ENCODE measurements at places on chromosomes 4 and X.

DNA sequence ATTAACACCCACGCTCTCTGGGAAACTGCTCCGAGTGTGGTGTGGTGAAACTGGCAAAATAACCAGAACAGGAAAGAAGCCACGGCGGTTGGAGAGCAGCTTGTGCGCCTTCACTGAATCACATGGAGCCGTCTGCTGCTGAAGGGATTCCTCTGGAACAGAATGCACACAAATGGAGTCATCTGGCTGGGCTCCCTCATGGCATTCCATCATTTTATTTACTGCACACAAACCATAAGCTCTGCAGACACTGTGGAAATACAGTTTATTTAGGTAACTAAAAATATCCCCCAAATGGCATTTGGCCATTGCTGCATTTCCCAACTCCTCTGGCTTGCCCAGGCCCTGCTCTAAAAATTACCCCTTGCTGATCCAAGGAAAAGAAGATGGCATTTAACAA lies 187.0 kb upstream of the S100G start:
- no peak for DNase-seq

DNA sequence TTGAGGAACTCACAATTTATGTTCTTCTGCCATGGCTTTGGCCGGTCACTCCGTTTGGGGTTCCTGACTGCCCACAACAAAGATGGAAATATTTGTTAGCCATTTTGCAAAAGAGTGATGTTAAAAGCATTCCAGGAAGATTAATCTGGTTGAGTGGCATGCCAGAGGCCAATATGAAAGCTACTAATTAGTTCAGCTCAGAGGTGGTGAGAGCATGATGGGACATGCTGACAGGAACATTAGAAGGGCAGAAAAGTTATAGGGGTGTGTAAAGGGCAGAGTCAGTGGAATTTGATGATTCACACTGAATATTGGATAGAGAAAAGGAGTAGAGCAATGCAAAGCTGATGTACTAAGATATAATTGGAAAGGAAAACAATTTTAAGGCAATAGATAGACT lies 94.4 kb downstream of the TLL1 start:
- no peak for DNase-seq

DNA sequence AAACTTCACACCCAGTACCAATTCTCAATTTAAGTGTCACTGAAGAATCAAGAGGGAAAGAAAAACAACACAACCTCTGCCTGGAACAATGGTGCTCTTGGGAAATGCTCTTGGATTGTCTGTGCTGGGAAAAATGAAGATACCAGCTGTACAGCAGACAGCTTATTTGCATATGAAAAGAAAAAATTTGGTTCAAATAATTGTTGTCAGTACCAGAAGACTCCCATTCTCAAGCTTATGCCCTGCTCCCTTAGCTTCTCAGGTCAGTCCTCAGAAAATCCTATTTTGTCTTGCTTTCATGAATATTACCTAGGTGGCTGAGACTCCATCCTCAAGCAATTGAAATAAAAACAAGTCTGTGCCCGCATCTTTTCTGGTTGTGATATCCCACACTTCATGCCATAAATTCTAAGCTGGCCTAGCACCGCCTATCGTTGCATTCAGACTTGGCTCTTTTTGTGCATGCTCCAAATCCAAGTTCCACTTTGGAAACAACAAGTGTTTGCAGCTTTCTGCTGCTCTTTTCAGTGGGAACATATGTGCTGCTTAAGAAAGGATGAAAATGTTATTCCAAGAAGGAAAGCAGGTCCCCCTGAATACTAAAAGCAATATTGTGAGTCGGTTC lies 431.6 kb downstream of the INPP4B start:
- DNase-seq, result no peak

DNA sequence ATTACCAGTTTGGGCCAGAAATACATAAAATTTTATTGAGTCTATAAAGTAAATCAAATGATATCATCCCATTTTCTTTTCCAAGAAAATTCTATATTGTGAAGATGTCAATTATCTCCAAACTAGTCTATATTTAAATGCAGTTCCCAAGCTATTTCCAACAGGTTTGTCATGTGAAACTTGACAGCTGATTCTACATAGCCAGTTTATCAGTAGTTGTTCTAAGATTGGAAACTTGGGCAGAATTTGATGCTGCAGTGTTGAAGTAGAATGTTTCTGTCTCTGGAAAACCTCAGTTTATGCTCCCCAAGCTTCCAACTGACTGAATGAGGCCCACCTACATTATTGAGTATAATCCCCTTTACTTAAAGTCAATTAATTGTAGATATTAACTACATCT lies 994.1 kb downstream of the PCDH7 start:
- DNase-seq, result no peak

- DNase-seq, result no peak
Measured at GRCh38 chrX:19750783-19751467, 136.5 kb downstream of the SH3KBP1 start.

GRCh38 chr4:155692361-155692760 lies 25.7 kb downstream of the GUCY1A1 start:
- DNase-seq, result no peak

DNA sequence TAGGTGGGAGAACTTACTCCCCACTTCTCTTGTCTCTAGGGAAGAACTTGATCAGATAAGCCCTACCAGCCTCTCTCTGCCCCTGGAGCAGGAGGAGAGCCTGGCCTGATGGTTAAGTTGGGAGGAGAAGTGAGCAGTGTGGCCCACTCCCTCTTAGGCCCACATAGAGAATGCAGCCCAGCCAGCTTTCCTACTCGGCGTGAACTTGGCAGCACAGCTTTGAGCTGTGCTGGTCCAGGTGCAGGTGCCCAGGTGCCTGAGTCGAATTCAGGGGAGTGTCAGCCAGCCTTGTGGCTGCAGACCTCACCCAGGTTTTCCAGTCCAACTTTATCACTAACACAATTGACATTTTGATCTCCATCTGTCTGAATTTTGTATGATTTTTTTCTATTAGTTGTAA lies 77.6 kb upstream of the PAQR3 start:
- DNase-seq, result no peak

DNA sequence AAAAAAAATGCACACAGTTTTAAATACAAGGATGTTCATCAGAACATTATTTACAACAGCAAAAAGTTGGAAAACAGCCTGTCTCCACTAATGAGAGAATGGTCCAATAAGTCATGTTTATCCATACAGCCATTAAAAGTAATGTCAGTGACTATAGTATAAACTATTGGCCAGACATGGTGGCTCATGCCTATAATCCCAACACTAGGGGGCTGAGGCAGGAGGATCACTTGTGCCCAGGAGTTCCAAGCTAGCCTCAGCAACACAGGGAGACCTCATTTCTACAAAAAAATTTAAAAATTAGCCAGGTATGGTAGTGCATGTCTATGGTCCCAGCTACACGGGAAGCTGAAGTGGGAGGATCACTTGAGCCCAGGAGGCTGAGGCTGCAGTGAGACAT lies 48.1 kb upstream of the IL13RA1 start:
- no peak for DNase-seq

- no peak for DNase-seq
Measured at GRCh38 chr4:77776182-77777134, 42.7 kb downstream of the CNOT6L start.

- no peak for DNase-seq
Measured at GRCh38 chrX:49276671-49277534, 7.3 kb downstream of the PPP1R3F start.

- no peak for DNase-seq
Measured at GRCh38 chrX:128928636-128929035, 594.7 kb downstream of the SMARCA1 start.

DNA sequence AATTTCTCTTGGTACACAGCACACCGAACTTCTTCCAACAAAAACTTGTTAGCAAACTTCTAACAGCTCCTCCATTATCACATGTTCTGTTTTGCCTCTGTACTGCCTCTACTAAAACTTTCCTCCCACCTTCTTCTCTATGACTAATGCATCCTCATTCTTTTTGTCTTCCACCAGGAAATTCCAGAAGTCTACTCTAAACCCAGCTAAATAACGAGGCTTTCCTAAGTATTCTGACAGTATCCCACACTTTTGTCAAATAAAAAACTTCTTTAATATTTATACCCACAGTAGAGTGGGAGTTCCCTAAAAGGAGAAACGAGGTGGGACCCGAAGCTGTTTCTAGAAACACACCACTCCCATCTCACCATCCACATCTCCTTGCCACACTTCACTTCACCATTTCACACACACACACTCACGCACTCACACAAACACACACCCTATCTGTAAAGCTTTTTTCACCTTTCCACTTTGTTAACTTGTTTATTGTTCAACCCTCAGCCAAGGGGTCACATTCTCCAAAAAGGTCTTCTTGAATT lies 280.3 kb downstream of the ARAP2 start:
- DNase-seq, result no peak

- DNase-seq, result no peak
Measured at GRCh38 chr4:71366766-71367165, 27.9 kb downstream of the SLC4A4 start.

- no peak for DNase-seq
Measured at GRCh38 chr4:151675411-151675971, 85.3 kb downstream of the GATB start.

DNA sequence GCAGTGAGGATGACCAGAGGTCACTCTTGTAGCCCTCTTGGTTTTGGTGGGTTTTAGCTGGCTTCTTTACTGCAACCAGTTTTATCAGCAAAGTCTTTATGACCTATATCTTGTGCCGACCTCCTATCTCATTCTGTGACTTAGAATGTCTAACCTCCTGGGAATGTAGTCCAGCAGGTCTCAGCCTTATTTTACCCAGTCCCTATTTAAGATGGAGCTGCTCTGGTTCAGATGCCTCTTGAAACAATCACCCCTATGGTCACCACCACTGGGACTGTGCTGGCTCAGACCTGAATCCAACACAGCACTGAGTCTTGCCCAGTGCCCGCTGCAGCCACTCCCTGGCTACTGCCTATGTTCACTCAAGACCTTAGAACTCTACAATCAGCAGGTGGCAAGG lies 49.4 kb downstream of the MCUB start:
- DNase-seq, result no peak

DNA sequence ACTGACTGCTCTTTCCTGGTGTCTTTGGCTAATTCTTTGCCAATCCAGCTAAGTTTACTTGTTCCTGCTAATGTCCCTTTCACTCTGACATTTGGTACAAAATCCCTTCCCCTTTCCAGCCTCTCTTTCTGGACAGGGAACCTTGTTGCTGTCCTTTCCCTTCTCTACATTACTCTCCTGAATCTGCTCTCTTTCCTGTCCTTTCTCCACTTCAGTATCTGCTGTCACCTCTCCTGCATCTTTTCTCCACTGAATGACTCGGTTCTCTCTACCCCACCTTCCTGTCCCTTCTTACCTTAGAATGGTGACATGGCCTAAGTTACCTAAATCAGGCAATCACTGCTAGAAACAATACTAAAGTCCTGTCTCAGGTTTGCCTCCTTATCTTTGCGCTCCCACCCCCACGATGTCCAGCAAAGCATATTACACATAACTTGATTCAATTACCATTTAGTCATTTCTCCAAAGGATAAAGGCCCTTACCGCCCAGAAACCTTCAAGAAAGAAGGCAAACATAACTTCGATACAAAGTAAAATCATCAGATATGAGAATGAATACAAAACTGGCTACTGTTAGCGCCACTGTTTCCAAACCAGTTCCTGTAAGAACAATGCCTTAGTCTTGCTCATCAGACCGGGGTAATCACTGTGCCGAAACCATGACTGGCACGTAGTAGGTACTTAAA lies 890 bp downstream of the BOD1L1 start:
- no peak for DNase-seq

DNA sequence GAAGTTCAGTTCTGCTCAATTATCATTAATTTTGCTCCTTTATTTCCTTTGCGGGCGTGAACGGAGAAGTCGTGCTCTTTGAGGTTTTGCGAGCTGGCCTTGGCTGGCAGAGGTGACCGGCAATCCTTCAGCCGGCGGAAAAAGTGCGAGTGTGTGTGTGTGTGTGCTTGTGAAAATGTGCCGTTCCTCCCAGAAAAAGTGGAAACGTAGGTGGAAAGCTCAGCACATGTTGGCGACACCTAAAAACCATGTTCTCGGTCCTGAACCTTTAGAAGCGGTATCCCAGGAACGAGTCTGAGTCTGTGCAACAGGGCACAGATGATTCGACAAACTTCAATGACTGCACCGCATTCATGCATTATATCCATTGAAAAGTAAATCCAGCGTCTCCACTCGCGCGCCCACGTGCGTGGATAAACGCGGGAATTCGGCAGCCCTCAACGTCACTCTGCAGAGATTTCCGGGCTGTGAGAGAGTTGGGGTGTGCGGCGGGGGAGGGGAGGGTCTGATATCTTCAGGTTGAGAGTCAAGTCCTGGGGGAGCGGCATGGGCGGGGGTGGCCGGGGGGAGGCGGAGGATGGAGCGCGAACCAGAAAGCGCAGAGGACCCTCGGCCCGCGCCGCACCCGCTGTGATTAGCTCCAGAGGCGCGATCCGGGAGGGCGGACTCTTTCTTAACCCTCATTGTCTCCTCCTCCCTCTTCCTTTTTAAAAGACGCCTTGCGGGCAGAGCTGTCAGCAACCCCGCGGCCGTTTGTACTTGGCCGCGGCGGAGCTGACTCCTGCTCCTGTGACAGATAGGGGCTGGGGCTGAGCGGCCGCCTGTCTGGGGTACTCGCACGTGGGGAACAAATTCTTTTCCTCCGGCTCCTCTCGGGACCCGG lies at the start of gene SHISA3:
Gene SHISA3, plus strand, starts transcription at position 737 of the 883 bp plus-strand sequence. CDS start 569 bp downstream, outside the sequence.
- DNase-seq, result no peak

DNA sequence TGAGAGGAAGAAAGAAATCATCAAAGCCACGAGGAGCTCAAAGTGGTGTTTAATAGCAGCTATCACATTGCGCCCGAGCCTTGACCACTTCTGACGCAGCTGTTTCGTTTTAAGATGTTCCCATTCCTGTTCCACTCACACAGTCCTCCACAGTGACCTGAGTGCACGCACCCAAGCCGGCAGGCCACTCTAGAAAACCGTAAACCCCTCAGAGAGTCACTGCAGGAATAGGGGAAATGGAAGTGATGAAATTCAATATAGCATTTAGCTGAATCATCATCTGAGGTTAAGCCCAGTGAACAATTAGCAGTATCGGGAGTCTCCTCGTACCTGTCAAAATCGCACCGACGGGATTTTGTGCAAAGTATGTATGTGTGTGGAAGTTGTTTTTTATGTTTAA lies 17.9 kb upstream of the HAND2 start:
- no peak for DNase-seq

GRCh38 chrX:1941321-1941720 lies 326.5 kb downstream of the ASMT start:
- DNase-seq, result no peak

DNA sequence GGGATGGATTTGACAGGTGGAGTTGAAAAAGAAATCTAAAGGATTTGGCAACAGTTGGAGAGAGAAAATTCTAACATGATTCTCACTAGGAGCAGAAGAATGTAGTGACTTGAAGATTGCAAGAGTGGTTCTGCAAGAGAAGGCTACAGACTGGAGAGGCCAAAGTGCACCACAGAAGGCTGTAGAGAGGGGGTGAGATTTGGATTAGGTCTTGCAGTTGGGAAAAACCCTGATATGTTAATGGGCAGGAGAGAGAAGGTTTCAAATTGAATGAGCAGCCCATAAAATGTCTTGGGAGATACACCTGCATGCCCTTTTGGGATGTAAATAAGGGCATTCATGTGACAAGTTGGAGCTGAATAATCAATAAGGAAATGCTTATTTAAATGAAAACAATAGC lies 14.7 kb upstream of the VEGFD start:
- no peak for DNase-seq
